Stimulated activated CD4-positive, alpha-beta T cell treated with anti-CD3 and anti-CD28 coated beads, Interleukin-1b, Interleukin-23, amount 100 ng/mL, for 4 hours (primary cell): ENCODE measurements at places on chromosomes 7 and 10.

DNA sequence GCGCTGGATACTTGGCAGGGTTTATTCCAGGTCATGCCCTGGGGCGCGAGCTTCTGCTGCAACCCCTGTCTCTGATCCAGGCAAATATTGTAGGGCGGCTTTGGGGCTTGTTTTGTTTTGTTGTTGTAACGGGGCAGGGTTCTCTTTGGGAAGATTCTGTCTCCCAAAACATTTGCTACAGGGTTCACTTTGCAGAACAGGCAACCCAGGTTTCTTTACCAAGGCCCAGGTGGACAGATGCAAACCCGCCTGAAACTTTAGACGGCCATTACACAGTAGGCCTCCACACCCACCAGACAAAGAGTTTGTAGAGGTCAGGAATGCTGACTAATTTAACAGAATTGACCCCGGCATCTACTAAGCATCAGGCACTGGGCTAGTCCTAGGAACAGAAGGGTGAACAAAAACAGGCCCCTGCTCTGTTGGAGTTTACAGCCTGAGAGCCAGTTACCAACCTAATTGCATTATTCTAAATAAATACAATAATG is 567 bp upstream of the CDCA7L start:
- DNase-seq, result no peak

GRCh38 chr7:80773787-80774508 is 135.5 kb downstream of the CD36 start:
- no peak for DNase-seq

DNA sequence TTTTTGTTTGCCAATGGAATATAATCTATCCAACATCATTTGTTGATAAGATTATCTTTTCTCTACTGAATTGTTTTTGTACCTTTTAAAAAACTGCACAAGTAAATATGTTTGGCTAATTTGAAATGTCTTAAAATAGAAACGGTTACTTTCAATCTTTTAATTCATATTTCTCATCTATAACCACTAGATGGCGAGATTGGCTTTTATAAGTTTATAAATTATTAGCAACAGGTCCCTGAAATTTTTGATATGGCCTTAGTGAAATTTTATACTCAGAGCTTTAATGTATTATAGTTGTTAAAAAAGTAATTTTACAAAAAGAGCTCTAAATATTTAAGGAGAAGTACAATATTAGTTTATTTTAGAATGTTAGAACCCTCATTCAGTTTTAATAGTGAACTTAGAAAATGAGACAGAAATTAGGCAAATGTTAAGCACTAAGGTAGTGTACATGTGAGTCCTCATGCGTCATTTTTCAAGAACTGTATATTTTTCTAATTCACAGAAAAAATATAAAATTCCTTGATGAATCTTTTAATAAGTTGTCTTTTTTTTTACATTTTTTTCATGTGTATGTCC is 592.5 kb downstream of the ARL4A start:
- DNase-seq, result no peak

- no peak for DNase-seq
These were observed 492.1 kb downstream of the DNAJB6 start for GRCh38 chr7:157828881-157829280.

- no peak for DNase-seq
These were observed 3.3 kb downstream of the CDHR1 start for GRCh38 chr10:84197643-84198042.

GRCh38 chr7:127713006-127713405 is 61.0 kb downstream of the SND1 start:
- no peak for DNase-seq

GRCh38 chr7:44796034-44796503 is 412 bp upstream of the PPIA start:
- DNase-seq, result no peak

GRCh38 chr7:47361236-47361635 is 220.7 kb downstream of the TNS3 start:
- no peak for DNase-seq

- DNase-seq, result no peak
These were observed 113.4 kb upstream of the CDK6 start for GRCh38 chr7:92949748-92950147.

DNA sequence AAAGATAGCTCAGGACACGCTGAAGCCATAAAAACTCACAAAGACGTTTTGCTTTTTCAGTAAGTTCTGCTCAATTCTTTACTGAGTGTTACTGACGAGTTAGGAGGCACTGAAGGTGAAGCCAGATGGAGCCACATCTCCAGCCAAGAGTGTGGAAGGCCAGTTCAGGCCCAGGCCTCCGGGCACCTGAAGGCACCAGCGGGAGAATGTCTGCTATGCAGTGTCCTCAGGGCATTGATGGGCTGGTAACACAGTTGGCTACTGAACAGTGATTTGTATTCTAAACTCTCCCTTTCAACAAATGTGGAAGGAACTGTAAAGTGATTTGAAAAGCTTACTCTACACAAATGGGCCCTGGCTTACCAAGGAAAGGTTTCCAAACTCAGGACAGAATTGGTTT is 64.8 kb upstream of the SVIL start:
- no peak for DNase-seq

DNA sequence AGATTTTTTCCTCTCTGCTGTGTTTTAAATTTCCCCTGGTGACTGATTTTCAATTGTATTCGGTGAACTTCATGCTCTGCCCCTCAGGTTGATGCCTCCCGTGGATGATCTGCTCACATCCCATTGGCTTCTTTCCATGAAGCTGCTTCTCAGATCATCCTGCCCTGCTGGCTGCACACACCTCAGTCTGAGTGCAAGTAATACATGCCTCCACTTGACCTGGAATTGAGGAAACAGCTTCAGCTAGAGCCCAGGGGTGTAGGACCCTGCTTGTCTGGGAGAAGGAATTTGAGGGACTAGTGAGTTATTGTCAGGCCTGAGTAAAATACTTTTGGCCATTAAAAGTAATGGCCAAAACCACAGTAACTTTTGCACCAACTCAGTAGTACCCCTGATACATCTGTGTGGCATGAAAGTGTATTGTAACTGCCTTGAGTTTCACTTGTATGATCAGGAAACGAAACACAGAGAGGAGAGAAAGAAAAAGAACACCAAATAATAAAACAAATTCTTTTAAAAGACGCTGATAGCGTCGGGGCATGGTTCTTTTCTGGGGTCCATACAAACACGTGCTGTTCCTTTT is 49.4 kb downstream of the SPAM1 start:
- no peak for DNase-seq

DNA sequence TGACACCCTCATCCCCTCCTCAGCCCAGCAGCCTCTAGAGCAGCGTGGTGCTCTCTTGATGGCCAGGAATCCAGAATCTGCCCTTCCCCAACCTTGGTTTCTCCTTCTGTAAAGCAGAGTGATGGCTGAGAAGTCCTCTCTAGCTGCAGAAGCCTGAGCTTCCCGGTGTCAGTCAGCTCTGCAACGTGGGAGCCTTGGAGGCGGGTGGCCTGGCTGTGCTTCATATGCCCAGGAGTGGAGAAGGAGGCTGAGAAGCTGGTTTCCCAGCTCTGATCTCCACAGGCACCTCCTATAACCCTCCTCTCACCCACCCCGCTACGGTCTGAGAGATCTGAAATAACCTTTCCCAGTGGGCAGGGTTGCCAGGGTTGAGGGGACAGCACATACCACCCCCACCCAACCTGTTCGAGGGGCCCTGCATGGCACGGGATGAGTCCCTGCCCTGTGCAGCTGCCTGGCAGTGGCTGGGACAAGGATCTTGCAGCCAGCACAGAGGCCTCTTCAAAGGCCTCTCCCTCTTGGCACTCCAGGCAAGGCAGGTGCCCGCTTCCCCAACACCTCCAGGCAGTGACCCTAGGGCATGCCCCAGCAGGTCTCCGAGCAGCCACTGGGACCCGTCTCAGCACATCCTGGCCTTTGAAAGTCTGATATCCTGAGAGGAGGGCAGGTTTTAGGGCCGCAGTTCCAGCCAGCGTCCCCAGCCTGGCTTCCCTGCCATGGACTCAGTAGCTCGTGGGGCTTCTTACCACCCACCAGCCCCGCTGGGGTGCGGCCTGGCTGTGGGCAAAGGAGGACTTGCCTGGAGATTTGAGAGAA is 18.3 kb upstream of the SLC29A3 start:
- DNase-seq, result no peak

DNA sequence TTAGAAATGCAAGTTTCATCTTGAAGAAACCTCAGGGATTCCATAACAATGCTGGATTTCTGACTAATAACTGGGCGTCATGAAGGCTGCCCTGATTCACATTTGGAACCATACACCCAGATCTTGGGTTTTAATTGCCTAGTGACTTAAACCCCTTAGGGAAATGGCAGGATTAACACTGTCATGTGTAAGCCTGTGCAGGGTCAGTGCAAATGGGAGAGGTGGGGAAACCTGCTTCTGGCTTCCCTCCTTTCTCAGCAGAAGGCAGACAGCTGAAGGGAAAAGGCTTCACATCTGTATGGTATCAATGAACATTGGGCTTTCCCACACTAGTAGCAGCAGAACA is 364.2 kb downstream of the ANKRD30A start:
- no peak for DNase-seq

DNA sequence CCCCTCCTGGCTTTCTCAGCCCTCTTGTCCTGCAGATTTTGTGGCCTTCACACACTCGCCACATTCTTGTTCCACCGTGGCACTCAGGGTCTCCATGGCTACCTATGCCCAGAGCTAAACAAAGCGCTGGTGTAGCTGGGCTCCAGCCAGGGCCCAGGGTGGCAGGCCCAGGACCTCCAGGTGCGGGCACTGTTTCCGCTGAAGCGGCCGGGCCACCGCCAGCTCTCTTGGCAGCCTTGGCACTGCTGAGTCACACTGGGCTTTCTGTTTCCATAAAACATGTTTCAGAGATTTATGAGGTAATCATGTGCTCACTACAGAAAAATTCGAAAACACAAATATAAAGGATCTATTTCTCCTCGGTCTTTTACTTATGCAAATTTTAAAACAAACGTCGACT is 51.3 kb downstream of the AOC1 start:
- DNase-seq, result no peak

DNA sequence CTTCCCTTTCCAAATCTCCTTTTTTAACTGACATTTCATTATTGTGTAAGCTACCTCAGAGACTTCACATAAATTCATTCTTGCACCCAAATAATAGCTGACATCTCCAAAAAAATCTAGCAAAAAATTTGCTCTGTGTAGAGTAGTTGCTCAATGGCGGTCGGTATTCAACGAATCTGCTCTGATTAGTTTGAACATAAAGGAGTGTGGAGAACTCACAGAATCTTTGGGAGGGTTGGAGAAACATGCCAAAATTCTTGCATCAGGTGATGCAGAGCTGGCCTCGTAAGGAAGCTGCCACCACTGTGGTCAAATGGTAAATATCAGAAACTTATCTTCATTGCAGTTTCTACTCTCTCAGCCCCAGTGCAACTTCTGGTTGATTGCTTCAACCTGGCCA is 201.2 kb upstream of the MDFIC start:
- no peak for DNase-seq

DNA sequence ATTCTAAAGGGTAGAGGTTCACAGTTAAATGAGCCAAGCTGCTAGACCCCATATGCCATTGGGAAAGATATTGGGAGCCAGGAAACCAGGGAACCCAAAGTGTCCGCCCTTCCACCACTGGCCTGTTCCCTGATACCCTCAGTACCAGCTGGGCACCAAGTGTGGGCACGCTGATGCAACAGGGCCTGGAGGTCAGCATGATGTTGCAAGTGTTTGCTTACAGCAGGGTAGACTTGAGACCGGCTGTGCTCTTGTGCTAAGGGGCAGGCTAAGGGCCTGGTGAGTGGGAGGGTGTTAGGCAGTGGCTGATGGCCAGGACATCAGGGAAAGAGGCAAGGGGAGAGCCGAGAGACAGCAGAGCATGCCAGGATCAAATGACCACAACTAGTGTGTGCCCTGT is 21.0 kb upstream of the MYL7 start:
- DNase-seq, result no peak

GRCh38 chr7:7618410-7618809 is 22.1 kb upstream of the UMAD1 start:
- no peak for DNase-seq

GRCh38 chr10:24568042-24568441 is 155.6 kb downstream of the ARHGAP21 start:
- DNase-seq, result no peak

DNA sequence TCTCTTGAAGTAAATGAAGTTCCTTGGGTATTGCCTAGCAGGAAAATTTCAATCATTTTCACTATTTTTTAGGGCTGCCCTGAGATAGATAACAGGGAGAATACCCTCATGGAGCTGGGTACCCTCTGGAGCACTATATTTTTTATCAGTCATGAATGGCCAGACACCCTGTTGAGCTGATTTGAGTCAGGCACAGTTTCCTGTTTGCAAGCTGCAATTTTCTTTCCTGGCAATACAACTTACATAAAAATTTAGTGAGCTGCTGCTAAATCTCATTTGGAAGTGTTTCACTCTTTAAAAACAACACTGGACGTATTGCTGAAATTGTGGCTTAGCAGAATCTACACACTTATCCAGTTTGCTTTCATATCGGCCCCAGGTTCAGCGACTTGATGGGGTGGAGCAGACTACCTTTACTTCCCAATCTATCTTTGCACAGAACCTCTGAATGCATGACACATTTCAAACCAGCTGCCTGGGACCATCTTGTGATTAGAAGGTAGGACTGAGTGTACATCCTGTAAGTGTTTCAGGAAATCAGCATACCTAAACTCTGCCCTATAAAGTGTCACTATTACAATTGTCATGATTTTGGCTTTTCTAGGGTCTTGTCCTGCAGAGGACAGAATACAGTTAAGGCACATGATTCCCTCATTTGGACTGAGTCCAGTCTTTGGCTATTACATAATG is 125.7 kb upstream of the FAM3C start:
- DNase-seq, result no peak

DNA sequence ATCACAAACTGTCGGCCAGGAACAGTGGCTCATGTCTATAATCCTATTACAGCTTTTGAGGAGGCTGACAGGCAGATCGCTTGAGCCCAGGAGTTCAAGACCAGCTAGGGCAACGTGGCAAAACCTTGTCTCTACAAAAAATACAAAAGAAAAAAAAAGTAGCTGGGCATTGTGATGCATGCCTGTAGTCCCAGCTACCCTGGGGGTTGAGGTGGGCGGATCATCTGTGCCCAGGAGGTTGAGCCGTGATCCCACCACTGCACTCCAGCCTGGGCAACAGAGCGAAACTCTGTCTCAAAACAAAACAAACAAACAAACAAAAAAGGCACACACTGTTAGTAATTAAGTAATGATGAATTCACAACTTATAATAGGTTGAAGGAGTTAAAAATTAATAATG is 441.5 kb upstream of the PCDH15 start:
- DNase-seq, result no peak

GRCh38 chr7:2781636-2782035 is 62.5 kb downstream of the GNA12 start:
- no peak for DNase-seq

- no peak for DNase-seq
These were observed 233.3 kb upstream of the FOXP2 start for GRCh38 chr7:114181280-114181679.

GRCh38 chr10:36717118-36717517 is 408.3 kb upstream of the ANKRD30A start:
- no peak for DNase-seq
